ENCODE measurements at places on chromosomes 7 and 10.

- DNase-seq: no peak
Measured at GRCh38 chr10:25493122-25493893, 318.5 kb downstream of the GPR158 start.

DNA sequence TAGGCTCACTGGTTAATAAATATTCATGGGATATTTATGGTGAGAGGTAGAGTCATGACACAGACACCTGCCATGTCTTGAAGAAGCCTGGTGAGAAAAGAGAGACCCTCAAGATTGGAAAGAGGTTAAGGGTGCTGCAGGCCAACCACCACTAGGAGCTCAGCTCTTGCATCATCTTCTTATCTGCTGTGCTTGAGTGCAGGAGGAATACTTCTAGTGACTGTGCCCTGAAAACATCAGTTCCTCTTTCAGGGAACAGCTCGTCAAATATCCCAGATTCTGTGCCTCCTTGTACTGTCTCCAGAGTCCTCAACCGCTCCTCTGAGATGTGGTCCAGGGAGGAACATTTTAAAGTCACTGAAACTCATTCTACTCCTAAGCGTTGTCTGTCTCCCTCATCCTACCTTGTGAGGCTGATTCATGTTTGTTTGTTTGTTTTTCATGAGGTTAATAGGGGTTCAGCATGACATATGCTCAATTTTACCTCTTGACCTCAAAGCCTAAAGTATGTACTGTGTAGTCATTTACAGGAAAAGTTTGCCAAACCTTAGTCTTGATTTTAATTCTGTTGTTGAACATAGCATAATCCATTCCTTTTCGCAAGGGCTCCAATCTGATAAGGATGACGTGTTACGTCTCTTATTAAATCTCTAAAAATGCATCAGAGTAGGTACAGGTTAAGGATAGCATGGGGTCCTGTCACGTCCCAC, 293.1 kb downstream of the C7orf25 start:
- DNase-seq: no peak

GRCh38 chr7:10308276-10308675, 665.4 kb upstream of the PHF14 start:
- no peak for DNase-seq

- DNase-seq: no peak
Measured at GRCh38 chr7:121449735-121450240, 53.7 kb upstream of the FAM3C start.

Measured in stimulated activated CD8-positive, alpha-beta memory T cell treated with anti-CD3 and anti-CD28 coated beads, Interleukin-2, amount 100 ng/mL, for 1 hour (primary cell).